ENCODE measurements at places on chromosomes 4 and X.

- no peak for DNase-seq
Observed at GRCh38 chr4:162837679-162838078, 329.0 kb downstream of the NAF1 start.

- DNase-seq: no peak
Observed at GRCh38 chr4:12555011-12555410, 929.1 kb downstream of the RAB28 start.

- no peak for DNase-seq
Observed at GRCh38 chrX:3548765-3549391, 164.6 kb downstream of the PRKX start.

DNA sequence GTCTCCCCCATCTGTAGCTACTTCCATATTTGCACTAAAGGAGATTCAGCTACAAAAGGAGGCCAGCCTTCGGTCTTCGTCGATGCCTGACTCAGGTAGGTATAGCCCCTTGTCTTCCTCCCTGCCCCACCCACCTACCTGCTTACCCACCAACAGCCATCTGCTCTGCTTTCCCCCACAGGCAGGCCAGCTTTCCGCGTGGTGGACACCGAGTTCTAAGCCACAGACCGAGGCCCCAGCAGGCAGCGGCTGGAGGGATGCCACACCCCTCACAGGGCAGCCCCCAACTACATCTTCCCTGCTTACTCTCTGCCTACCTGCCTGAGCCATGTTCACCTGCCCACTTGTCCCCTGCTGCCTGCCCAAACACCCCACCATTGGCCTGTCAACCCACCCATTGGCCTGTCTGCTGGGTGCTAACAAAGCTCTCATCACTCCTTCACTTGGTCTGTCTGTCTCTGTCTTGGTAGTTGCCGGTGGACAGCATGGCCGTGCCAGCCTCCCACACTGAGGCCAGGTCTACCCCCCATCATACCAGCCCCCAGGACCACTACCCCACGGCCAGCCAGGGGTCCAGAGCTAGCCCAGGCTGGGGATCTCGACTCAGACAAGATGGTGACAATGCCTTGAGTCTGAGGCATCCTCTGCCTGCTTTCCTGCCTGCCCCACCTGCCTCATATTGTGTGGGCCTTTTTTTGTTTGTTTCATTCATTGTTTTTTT lies 4.1 kb upstream of the USP11 start:
- no peak for DNase-seq

DNA sequence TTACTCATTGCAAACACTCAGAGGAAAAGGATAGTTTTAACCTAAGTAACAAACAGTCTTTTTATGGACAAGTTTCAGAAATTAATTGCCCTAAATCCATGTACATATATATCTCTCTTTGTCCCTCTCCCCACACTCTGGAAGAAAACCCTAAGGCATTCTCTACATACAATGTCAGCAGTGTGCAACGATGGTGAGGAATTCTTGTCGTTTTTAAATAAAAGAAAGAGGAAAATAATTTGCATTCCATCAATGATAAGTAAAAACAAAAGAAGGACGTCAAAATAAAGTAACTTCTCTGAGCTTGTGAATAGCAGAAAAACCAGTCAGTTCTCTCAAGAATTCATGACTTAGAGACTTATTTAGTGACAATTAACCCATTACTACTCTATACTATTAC lies 550.5 kb upstream of the DIPK2B start:
- no peak for DNase-seq

GRCh38 chrX:70052895-70053615 lies 3.3 kb upstream of the AWAT2 start:
- no peak for DNase-seq

- DNase-seq: peak; percentile 71
Observed at GRCh38 chrX:124217304-124218251, 114.9 kb upstream of the TEX13D start.

GRCh38 chr4:119627267-119628255 lies 1.0 kb downstream of the PDE5A start:
- DNase-seq: peak; percentile 45

GRCh38 chr4:137156054-137156453 lies 376.2 kb downstream of the PCDH18 start:
- no peak for DNase-seq

DNA sequence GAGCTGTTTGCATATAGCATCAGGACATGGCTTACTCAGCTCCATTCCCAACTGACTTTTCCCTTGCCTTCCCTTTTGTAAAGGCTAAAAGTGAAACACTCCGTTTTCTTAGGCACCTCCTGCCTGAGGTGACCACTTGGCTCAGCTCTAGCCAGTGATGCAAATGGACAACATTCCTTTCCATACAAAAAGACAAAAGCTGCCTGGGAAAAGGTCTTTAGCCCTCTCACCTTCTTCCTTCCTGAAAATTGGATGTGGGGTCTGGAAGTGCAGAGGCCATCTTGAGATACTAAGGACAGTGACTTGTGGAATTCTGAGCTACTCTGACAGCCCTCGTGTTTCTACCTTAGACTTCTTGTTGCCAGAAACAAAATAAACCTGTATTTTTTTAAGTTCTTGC lies 27.7 kb upstream of the SFRP2 start:
- no peak for DNase-seq

GRCh38 chrX:130413415-130413814 lies 11.6 kb downstream of the RBMX2 start:
- DNase-seq: no peak

GRCh38 chrX:45011131-45011530 lies 138.1 kb downstream of the KDM6A start:
- no peak for DNase-seq

- DNase-seq: no peak
Observed at GRCh38 chr4:139958739-139959098, 195.3 kb downstream of the MAML3 start.

Measured in CD4-positive, alpha-beta T cell treated with Interleukin-17A for 1 hour (primary cell).